ENCODE measurements at places on chromosomes 5 and 9.

- no peak for DNase-seq
These were observed 2.4 kb upstream of the RNF145 start for GRCh38 chr5:159211729-159212174.

DNA sequence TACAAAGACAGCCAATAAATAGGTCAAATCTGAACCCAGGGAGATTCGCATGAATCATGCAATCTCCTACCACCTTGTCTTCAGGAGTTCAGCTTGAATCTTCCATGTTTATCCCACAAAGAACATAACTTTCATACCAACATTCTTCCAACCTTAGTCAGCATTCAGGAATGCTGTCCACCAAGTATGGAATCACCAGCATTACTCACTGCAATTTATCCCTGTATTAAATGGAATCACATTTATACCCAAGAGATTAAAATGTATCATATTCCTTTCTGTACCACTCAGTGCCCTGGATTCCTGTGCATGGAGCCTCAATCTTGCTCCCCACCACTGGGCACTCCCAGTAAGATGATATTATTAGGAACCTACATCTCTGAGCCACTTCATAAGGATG lies 162.6 kb downstream of the GLIS3 start:
- DNase-seq, result no peak

GRCh38 chr5:127660047-127660733 lies 11.3 kb downstream of the CTXN3 start:
- no peak for DNase-seq

GRCh38 chr9:85483208-85483607 lies 258.5 kb downstream of the AGTPBP1 start:
- no peak for DNase-seq

- no peak for DNase-seq
These were observed 39.1 kb downstream of the COL23A1 start for GRCh38 chr5:178551059-178551458.

- no peak for DNase-seq
These were observed 327.0 kb upstream of the TNC start for GRCh38 chr9:115444959-115445358.

DNA sequence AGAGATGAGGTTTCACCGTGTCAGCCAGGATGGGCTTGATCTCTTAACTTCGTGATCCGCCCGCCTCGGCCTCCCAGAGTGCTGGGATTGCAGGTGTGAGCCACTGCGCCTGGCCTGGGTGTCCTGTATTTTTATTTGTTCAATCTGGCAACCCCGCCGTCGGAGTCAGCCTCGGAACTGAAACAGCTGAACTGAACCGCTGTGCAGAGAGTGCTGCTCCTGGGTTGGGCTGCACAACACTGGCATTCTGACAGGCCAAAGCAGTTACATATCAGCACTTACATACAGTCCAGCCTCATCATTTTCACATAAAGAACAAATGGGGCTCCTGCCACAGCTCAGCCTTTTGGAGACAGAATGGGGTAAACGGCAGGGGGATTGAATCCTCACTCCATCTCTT lies 185.6 kb downstream of the C9orf50 start:
- DNase-seq, result no peak

DNA sequence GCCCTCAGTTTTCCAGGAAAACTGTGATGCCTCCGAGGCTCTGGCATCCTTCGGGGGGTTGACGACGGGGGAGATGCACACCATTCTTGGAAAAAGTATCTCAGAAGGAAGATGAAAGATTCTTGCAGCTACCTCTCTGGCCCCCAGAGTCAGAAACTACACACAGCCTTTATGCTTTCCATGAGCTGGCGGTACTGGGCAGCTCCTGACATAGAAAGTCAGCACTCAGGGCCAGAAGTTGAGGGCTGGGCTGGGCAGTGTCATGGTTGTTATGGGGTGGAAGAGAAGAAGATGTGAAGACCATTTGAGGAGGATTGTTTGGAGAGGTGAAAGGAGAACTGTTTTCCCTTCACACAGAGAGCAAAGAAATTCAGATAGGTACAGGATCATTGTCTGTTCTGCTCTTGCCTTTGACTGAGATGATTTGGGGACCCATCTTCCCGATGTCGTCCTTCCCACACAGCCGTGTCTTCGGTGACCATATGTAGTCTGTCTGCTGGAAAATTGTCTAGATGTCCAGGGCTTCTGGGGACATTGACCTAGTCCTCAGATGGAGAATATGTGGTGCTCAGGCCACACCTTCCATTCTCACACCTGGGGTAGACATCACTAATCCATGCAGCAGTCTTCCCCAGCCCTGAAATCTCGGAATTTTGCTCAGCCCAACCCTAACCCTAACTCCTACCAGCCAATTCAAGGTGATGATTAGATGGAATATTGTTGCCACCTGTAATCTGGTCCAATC lies 237.1 kb downstream of the CACNA1B start:
- DNase-seq, result no peak

- no peak for DNase-seq
These were observed 25.1 kb downstream of the ERAP2 start for GRCh38 chr5:96901384-96901783.

GRCh38 chr5:60677850-60678664 lies 21.9 kb downstream of the DEPDC1B start:
- no peak for DNase-seq

GRCh38 chr5:6384856-6385255 lies 6.5 kb upstream of the MED10 start:
- no peak for DNase-seq

GRCh38 chr5:17355586-17356346 lies 138.3 kb downstream of the BASP1 start:
- DNase-seq, result no peak

GRCh38 chr9:121268851-121269641 lies 1.1 kb downstream of the GSN start:
- DNase-seq, result no peak

DNA sequence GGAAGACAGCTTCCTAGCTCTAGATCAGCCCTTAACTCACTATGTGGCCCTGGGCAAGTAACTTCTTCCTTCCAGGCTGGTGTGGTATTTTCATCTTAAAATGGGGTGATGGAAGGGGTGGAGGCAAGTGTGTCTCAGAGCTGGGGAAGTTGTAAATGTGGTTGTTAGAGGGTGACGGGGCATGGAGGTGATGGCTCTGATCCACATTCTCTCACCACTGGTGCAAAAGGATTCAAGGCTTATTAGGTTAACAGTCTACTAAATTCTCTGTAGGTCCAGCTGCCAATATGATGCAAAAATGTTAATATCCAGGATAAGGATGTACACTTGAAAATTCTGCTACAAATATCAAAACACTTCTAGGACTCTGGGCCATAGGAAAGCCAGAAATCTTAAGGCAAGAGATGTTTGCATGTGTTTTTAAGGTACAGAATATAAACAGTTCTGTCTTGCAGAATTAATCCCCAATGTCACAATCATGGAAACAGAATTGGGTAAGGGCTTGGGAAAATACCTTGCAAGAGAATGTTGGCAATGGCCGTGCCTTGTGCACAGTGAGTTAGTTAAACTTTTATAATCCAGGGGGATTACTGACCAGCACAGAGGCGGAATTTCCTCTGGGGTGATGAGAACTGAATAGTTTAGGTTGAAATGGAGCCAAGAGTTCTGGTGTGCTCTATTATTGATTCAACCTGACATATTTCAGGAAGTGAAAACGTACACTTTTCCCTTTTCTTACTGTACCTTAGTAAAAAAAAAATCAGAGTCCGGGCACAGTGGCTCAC lies 19.8 kb downstream of the TNFSF15 start:
- DNase-seq, result no peak

GRCh38 chr9:85569988-85570387 lies 171.8 kb downstream of the AGTPBP1 start:
- no peak for DNase-seq

- no peak for DNase-seq
These were observed 1.3 kb downstream of the ANXA1 start for GRCh38 chr9:73152953-73153352.
